ENCODE measurements at places on chromosomes 11 and 22.

DNA sequence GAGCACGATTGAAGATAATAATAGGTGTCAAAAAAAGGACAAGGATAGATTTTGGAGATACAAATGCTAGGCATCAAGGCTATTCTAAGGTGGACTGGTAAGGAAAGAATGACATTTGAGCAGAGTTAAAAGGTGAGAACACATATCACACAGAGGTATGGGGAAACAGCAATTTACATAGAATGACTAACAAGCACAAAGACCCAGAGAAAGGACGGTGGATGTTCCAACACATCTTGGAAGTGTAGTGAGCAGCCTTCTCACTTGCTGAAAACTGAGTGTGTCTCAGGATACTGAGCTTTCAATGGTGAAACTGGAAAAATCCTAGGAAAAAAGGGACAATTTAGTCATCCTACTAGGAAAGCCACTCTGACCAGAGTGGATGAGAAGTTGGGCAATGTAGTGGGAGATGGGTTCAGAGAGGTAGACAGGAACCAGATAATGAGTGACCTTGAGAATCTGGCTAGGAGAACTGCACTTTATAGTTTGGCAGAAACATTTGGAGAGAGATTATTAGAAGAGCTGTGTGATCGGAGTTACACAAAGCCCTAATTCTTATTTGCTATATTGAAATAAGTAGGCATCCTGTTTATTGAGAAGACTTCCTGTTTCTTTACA lies 706.0 kb downstream of the KCNA4 start:
- DNase-seq: no peak

DNA sequence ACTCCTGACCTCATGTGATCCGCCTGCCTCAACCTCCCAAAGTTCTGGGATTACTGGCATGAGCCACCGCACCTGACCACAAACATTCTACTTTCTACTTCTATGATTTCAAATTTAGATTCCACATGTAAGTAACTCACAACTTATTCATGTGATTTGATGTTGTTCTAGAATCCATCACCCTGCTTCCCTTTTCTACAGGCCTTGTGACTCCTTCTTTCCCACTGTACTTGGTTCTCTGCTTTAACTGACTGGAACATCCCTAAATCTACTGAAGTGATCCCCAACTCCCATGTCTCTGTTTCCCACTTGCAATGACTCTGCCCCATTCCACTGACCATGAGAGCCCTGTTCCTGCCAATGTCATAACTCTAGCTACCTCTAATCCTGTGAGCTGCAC lies 25.7 kb upstream of the MRPL17 start:
- DNase-seq: no peak

DNA sequence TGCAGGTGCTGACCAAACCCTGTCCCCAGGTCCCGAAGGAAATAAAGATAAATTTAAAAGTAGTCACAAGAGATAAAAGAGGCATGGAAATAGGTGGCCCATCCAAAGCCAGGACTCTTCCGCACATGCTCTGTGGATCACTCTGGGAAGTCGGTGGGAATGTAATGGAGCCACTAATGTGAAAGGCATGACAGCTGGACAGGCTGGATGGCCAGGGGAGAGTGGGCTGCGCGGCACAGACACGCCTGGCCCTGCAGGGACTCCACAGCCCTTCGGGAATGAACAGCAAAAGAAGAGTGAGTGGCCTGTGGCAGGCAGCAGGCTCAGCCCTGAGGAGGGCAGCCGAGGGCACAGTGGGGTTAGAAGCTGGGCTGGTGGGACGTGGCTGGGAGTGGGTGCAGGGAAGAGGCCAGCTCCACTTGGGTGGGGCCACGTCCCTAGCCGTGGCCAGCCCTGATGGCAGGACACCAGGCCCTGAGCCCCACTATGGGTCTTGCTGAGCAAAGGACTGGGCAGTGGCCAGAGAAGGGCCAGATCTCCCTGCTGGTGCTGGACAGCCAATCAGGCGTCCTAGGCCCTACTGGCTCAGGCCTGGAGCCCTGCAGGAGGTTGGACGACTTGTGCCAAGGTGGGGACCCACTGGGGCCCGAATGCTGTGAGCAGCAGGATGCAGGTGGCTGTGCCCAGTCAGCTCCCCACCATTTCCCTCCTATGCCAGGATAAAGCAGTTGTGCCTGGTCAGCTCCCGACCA lies 31.3 kb upstream of the GNB1L start:
- no peak for DNase-seq

- peak; percentile 95 for DNase-seq
These were observed 688 bp downstream of the SERPING1 start for GRCh38 chr11:57597916-57598830.

GRCh38 chr11:19436932-19437331 lies 196.2 kb upstream of the E2F8 start:
- no peak for DNase-seq

- no peak for DNase-seq
These were observed 38.2 kb downstream of the KIAA0930 start for GRCh38 chr22:45202333-45203149.

- DNase-seq: no peak
These were observed 50.3 kb downstream of the CHRDL2 start for GRCh38 chr11:74680703-74681531.

DNA sequence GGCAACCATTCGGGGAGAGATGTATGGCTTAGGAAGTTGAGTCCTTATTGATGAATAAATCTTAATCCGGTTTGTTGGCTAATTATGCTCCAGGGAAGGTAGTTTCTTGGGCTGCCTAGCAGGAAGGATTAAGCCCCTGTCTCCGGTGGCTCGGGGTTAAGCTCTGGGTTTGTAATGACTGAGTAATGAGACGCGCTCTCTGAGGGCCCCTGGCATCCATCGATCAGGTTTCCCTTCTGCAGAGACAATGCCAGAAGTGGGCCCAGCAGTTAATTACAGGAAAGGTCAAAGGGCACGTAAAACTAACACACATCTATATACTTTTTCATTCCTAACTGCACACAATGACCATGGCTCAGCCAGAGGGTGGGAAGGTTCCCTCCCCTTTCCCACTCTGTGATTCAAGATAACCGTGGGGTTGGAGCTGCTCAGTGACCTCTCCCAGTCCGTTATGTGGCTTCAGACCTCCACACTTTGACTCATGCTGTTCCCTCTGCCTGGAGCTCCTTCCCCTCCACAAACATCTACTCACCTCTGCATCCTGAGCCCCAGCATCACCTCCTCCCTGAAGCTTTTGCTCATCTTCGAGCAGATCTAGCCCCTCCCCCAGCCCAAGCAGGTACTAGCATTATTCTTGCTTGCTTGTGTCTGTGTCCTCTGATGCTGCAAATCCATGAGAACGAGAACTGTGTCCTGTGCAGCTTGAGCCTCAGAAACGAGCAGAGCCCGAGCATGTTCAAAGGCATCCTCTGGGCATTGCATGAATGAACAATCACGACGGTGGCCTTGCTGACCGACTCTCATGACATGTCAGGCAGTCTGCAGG lies 16.6 kb downstream of the SCUBE1 start:
- no peak for DNase-seq

- DNase-seq: no peak
These were observed 4.2 kb downstream of the VPS26B start for GRCh38 chr11:134228625-134229024.

DNA sequence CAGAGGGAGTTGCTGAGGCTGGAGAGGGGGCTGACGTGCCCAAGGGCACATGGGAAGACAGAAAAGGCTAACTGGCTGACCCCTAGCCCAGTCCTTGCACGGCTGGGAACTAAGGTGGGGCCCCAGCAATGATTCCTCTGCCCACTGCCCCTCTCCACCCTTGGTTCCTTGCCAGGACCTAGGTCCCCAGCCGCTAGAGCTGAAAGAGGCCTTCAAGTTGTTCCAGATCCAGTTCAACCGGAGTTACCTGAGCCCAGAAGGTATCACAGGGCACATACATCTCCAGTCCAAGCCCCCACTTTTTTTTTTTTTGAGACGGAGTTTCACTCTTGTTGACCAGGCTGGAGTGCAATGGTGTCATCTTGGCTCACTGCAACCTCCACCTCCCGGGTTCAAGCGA lies 390 bp downstream of the CTSW start:
- DNase-seq: no peak

GRCh38 chr11:33687733-33688479 lies 12.7 kb downstream of the C11orf91 start:
- DNase-seq: no peak

DNA sequence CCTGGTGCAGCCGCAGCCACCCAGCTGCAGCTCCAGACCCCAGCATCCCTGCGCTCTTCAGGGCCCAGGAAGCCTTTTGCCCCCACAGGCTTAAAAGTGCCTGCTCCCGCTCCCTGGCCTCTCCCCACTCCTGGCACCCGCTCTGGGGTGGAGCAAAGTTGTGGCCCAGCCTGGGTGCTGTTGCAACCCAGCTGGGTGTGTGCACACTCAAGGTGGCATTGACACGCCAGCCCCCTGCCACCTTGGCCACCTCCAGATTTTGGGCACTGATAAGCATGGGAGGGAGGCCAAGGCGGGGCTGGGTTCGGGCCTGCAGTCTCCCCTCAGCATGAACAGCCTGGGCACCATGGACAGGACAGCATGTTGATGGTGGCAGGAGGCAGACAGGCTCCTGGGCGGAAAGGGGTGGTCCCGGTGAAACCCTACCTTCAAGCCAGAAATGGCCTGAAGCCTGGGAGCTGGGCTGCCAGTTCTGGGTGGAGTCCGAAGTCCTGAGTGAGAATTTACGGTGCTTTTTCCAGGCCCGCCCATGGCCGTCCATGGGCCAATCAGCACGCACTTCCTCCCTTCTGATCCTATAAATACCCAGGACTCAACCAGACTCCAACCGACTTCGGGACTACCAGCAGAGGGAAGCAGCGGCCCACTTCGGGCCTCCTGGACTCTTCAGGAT lies 23.6 kb upstream of the RNASEH2C start:
- DNase-seq: no peak

- DNase-seq: no peak
These were observed 958.5 kb downstream of the BRD1 start for GRCh38 chr22:48869161-48869560.

- DNase-seq: no peak
These were observed 22.2 kb downstream of the CASP5 start for GRCh38 chr11:105000797-105001196.

- DNase-seq: no peak
These were observed 62.0 kb upstream of the NECTIN1 start for GRCh38 chr11:119791047-119791446.

DNA sequence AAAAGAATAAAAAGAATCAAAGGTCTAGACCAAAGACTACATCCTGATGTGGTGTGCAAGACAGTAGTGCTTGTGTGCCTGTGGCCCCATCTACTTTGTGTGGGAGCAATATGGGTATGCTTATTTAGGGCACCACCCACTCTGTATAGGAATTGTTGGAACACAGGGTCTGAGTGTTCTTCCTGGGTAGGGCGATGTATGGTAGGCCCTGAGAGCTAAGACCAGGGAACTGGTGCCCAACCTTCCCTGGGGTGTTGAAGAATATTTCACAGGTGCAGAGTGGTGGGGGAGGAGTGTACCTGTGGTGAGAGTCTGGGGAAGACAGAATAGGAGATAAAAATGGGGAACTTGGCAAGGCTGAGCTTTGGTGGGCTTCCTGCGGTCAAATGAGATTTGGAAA lies 41.9 kb downstream of the MICAL2 start:
- DNase-seq: peak; percentile 49

- DNase-seq: peak; percentile 18
These were observed 2.5 kb upstream of the RCN1 start for GRCh38 chr11:32088117-32088941.

GRCh38 chr22:20807315-20807752 lies 33.4 kb downstream of the SERPIND1 start:
- no peak for DNase-seq

GRCh38 chr11:70494559-70495350 lies 96.4 kb downstream of the CTTN start:
- DNase-seq: no peak

DNA sequence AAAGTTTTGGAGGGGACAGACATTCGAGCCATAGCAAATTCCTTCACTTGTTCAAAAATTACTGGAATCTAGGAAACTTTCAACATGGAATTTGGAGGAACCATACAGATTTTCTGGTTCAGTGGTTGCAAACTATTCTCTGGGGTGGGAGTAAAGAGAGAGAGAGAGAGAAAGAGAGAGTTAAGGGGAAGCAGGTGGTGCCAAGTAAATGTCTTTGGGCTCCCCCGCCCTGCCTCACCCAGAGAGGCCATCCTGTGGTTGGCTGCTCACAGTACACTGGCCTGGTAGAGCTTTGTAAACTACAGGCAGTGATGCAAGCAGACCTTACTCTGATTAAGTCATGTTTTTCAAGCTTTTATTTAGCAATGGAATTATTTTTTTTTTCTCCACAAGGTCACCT lies 82.6 kb downstream of the ADAMTS15 start:
- no peak for DNase-seq

GRCh38 chr11:79458709-79459108 lies 17.9 kb upstream of the TENM4 start:
- DNase-seq: no peak

DNA sequence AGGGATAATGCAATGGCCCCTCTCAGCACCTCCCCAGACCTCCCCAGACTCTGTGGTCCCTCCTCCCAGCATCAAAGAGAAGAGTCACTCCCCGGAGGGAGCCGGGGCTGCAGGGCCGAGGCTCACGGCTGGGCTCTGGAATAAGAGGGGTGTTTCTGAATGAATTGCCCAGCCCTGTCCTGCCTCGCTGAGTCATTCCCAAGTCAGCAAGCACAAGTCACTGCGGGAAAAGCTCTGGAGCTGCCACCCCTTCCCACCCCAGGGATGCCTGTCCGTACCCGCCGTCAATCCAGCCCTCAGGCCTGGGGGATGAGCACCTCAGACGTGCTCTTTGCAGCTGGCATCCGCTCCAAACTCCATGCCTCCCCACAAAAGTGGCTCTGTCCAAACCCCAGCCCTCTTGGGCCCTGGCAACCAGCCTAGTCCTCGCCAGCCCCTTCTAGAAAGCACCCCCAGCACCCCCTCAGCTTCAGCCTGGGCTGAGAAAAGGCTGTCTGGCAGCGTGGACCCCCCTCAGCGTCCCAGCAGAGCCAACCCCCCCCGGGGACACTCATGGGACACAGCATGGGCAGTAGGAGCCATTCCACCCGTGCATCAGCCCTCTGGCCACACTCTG lies 22.7 kb downstream of the CELSR1 start:
- no peak for DNase-seq

DNA sequence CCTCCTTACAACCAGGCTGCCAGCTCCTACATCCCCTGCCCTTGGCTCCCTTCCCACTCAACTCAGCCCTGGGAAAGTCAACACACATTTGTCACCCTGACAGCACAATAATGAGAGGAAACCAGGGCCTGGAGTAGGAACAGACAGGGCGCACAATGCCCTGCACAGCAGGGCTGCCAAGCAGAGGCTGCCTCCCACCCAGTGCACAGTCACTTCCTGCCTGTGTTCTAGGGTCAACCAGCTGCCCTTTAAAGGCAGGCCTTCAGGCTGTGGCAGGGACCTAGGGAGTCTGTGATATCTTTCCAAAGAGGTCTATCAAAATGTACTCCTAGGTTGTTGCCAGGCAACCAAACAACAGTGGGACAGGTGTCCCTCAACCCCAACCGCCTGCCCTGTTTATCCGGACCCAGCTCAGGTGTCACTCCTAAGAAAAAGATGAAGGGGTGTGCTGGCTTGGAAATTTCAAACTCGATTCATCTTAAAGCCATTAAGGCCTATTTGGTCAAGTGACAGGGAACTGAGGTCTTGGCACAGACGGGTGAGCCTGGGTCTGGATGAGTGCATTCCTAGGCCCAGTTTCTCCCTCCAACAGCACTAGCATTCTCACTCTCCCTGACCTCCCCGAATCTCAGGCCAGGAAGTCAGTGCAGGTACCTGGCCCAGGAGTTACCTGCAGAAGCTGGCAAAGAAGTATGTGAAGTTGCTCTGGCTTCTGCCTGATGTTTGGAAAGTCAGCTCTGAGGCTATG lies 110.3 kb upstream of the PITPNB start:
- DNase-seq: peak; percentile 83

GRCh38 chr11:64341851-64342791 lies 2.1 kb downstream of the CCDC88B start:
- DNase-seq: peak; percentile 84

GRCh38 chr22:17359501-17359900 lies 9.8 kb upstream of the CECR2 start:
- DNase-seq: no peak

All from lower leg skin (tissue), 4 donors.